ENCODE measurements at places on chromosomes 7 and 10.

DNA sequence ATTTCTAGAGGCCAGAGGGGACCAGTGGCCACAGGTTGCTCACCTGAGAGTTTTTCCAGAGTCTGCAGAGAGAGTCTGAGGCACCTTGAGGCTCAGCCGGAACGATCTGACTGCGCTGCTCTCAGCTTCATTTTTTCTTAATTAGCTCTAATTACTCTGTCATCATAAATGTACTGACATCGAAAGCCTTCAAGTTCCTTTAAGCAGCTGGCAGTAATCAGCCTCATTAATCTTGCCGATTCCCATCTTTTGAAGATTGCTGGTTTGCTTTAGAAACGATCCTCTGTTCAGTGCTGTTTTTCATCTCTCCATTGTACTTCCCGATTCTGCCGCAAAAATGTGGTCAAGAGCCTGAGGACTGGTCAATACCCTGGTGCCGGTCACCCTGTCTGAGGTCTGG, 454.7 kb downstream of the TYW1 start:
- no peak for DNase-seq

DNA sequence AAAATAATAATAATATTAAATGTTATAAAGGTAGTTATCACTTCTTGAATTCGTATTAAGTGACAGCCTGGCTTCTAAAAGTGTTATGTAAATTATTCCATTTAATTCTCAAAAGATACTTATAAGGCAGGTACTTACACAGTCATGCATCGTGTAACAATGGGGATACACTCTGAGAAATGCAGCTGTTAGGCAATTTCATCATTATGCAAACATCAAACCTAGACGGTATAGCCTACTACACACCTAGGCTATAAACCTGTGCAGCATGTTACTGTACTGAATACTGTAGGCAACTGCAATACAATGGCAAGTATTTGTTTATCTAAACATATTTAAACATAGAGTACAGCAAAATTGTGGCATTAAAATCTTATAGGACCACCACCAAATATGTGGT, 1.5 kb downstream of the IFIT1 start:
- DNase-seq: no peak

- no peak for DNase-seq
Observed at GRCh38 chr10:44281089-44281613, 103.7 kb downstream of the CXCL12 start.

- DNase-seq: no peak
Observed at GRCh38 chr7:129443612-129444011, 9.4 kb downstream of the STRIP2 start.

DNA sequence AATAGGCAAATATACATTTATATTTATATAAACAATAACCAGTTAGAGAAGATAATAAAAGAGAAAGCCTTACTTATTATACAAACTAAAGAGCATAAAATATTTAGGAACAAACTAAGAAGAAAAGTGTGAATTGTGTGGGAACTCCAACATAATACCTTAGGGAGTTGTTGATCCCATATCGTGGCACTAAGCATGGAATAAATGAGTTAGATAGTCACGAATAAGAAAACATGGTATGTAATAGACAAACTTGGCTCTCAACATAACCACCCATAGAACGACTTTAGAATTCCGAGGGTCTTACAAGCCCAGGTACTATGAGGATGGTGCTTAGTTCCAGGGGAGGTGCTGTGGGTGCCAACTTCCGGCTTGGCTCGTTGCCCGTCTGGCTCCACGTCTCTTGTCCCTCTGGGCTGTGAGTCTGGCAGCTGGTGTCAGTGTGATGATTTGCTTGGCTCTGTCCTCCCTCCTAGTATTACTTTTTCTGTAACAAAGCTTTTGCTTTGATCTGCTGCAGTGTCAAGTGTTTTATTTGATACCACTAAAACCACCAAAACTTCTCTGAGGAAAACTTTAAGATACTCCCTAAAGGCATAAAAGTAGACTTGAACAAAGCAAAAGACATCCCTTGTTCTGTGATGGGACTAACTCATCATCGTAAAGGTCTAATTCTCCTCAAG, 9.5 kb upstream of the RBM20 start:
- no peak for DNase-seq
